H54 (cell line): ENCODE measurements at places on chromosomes 2 and 18.

DNA sequence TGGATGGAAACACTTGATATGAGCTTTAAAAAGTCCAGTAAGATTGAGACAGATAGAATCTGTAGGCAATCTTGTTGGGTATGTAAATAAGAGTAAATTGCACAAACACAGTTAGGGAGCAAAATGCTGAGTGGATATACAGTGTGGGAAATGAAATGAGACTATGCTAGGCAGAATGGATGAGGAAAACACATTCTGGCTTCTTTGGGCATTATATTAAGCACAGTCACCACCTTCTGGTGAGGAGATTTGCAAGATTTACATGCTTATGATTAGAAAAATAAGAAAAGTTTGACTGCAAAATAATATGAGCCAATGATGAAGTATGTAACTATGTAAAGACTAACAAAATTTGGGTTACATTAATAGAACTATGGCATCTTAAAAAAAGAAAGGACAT lies 2165.0 kb upstream of the CELF4 start:
- no peak for DNase-seq

DNA sequence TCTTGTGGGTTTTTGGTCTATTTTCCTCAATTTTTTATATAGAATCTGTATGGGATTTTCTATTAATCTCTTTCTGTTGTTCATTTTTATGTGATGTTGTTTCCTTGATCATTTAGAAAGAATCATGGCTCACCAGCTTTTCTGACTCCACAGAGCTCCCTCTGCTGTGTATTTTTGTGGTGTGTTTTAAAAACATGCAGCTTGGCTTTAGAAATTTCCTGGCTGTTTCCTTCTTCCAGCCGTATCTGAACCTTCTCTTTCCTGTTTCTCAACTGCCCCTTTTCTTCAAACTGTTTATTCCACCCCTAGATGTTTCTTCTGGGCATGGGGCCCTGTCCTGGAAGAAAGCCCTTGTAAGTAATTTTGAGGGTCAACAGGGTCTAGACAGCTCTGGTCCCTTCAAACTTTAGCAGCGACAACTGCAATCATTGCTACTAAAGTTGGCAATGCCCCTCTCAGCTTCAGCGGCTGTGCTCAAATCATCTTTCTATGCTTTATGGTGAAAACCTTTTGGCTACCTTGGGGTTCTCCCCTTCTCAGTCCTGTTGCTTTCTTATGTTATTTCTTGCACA lies 17.6 kb upstream of the COPS8 start:
- no peak for DNase-seq

GRCh38 chr2:138564586-138565229 lies 63.1 kb downstream of the SPOPL start:
- no peak for DNase-seq

GRCh38 chr2:172216477-172216876 lies 113.8 kb upstream of the DLX2 start:
- no peak for DNase-seq

- no peak for DNase-seq
Measured at GRCh38 chr18:68438983-68439382, 275.9 kb downstream of the TMX3 start.

DNA sequence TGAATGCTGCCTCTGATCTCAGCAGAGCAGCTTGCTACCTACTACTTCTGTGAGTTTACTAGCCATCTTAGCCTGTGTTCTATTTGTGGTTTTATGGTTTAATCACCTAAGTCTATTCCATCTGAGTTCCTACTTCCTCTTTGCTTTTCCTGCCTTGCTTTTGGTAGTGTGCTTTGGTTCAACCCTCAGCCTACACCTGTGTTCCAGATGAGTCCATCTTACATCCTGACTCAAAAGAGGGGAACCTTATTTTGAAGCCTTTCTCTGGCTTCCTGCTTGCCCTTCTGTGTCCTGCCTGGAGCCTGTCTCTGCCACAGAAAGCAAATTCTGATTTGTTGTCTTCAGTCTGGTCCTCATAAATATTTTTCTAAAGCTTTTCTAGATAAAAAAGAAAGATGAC lies 530.3 kb upstream of the MEX3C start:
- no peak for DNase-seq

- no peak for DNase-seq
Measured at GRCh38 chr2:27275211-27276150, at the start of gene DNAJC5G. TSS of gene DNAJC5G (plus strand) at chr2:27275433. CDS start at chr2:27276729, 1,296 bp downstream.

- no peak for DNase-seq
Measured at GRCh38 chr2:70069049-70069448, 18.2 kb upstream of the PCBP1 start.

DNA sequence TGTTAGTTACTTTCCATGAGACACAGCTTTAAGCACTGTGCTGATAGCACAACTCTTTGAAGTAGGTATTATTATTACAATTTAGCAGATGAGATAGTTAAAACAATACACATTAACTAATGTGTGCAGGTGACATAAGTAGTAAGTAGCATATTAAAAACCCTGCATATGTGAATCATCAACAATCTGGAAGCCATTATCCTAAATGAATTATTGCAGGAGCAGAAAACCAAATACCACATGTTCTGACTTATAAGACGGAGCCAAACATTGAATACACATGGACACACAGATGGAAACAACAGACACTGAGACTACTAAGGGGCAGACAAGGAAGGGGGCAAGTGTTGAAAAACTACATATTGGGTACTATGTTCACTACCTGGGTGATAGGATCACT lies 300.3 kb upstream of the GULP1 start:
- no peak for DNase-seq

DNA sequence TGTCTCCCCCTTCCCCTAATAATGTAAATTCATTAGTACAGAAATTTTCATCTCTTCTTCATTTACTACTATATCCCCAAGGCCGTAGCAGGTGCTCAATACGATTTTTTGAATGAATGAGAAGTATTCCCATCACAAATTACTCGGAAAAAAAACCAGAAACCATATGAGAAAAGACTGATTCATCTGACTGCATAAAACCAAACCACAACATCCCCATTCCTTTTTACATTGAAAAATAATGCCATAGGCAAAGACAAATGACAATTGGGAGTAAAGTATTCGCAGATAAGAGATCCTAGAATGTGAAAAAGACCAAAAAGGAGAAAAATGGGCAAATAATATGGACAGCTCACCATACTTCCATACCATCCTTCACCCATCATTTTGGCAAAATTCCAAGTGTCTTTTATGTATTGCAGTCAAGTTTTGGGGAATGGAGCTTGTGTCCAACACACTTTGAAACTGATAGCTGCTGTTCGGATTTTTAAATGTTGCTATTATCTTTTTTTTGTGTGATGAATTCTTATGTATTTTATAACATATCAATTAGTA lies 1.5 kb downstream of the ZC3H8 start:
- no peak for DNase-seq

- DNase-seq = no peak
Measured at GRCh38 chr2:174835797-174836255, 71.6 kb upstream of the CHRNA1 start.

- no peak for DNase-seq
Measured at GRCh38 chr2:236572482-236572881, 2.9 kb downstream of the ACKR3 start.

DNA sequence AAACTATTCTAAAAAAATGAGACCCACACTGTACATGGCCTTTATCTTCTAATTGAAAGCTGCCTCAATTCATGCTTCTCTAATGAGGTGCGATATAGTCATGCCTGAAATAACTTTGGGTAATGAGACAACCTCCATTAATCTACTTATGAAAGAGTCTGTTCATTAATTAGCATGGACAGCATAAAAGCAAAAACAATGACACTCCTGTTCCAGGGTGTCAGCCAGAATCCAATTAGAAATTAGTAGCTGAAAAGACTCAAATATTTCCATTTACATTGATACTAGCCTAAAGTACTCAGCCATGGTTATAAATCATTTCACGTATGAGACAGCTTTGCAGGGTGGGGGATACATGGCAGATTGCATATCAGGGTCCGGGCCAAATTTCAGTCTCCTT lies 288.7 kb downstream of the AKAIN1 start:
- DNase-seq = no peak

- DNase-seq = peak; percentile 47
Measured at GRCh38 chr2:118386641-118387302, 298.5 kb downstream of the INSIG2 start.

DNA sequence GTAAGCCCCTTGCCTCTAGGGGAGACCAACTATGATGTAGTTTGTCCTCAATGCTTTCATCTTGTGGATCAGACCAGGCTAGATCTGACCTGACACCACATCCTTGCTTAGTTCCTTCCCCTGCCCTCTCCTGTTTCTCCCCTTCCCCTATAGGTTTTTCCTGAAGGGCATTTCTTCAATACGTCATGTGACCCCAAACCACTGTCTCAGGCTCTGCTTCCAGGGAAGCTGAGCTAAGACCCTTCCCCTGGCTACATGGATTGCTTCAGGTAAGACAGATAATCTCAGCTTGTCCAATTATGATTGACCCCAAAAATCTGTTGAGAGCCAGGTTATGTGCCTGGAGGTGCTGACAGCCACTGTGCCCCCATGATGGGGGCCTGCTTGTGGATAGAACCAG lies 22.6 kb upstream of the TTL start:
- no peak for DNase-seq

GRCh38 chr2:12960671-12961070 lies 243.9 kb downstream of the TRIB2 start:
- no peak for DNase-seq

DNA sequence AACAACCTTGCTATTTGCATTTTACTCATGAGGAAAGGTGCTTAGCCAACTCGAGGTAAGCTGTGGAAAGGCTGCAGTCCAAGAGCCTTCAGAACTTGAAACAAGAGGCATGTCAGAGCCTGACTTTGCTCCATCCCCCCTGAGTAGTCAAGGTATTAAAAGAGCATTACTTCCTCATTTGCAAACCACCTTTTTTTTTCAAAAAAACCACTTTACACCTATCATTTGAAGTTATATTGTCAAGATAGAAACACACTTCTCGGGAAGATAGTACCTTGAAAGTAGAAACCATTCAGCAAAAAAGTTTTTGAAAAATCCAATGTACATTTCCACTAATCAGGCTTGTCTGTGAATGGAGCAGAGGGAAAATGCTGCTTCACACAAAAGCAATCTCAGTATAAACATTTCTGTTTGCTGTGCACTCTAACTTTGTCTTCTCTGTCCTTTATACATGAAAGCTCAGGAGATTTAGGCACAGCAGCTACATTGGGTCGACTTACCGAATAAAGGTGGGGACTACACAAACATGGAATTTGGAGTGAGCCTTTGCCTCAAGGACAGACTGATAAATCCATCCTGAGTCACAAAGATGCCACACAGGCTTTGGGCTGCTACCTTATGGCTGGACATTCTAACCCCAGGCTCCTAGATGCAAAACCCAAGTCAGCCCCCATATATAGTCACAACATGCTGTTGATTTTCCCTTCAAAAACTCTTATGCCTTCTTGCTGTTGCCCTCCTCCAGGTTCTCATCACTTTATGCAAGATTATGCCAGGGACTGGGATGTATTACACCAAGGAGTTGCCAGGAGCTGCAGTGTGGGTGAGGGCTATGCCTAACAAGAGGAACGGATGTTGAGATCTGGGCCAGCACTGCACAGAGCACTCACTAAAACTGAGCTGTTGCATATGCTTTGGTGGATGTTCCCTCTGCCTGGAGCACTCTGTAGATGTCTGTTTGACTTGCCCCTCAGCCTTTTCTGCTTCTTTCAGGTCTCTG lies 41.4 kb upstream of the EML4 start:
- DNase-seq = no peak

GRCh38 chr2:118492335-118492734 lies 355.1 kb downstream of the EN1 start:
- no peak for DNase-seq

DNA sequence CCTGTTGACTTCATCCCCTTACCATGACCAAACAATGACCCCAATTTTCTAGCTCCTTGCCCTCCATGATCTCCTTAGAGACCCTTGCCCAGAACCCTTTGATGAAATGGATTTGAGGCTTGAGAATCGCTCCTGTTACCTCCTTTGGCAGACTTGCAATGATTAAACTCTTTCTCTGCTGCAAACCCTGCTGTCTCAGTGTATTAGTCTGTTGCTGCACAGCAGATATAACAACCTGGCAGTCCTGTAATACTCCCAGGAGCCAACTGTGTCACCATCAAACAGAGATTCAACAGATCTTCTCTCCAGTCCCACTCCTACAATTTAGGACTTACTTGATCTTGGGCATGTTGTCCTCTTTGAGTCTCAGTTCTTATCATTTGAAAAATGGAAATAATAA lies 242.9 kb downstream of the HRH4 start:
- no peak for DNase-seq

DNA sequence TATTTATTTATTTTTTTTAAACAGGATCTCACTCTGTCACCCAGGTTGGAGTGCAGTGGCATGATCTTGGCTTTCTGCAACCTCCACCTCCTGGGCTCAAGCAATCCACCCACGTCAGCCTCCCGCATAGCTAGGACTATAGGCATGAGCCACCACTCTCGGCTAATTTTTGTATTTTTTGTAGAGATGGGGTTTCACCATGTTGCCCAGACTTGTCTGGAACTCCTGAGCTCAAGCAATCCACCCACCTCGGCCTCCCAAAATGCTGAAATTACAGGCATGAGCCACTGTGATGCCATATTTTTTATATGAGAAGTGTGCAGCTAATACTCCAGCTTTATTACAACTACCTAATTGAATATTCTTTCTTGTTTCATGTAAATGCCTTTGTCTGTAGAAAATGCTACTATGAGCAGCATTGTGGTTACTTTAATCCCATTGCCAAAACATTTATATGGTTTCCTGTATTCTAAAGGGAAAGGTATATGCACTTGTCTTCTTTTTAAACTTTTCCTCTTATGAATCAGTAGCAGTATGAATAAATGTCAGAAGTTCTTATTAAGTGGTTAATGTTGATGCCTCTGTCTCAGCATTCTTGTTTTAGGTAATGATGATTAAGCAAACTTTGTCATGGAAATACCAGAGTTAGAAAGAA lies 9.5 kb upstream of the BCL2L11 start:
- no peak for DNase-seq

DNA sequence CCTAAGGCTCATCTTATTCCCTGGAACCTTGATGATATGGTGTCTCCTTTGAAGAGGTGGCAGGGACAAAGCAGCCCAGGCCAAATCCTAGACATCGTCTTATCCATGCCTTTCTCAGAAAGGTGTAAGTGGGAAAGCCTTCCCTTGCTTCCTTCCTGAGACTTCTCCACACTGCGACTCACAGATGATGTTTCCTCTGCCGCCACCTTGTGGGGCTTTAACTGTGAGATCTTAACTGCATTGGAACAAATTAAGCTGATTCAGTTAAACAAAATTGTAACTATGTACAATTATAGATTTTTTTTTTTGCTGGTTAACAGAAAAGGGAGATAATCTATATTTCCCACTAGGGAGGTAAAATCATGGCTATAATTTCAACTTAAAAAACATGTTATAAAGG lies 10.0 kb upstream of the GCA start:
- DNase-seq = no peak

GRCh38 chr2:31255911-31256571 lies 22.1 kb downstream of the EHD3 start:
- DNase-seq = peak; percentile 23

GRCh38 chr2:226782092-226782713 lies 17.4 kb downstream of the IRS1 start:
- DNase-seq = no peak

DNA sequence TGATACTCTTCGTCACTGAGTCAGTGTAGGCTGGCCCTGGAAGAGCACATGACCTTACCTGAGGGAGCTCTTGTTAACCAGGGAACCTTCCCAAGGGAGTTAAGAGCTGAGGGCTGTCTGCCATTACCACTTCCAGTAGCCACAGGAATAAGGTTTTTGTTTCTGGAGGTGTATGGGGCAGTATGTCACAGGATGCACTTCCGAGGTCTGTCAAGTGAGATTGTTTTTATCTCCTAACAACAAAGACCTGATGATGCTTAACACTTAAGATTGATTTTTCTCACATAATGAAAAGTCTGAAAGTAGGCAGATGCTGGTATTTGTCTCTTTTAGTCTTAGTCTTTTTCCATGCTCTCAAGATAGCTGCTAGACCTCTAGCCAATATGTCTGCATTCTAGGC lies 41.8 kb downstream of the PSMA8 start:
- no peak for DNase-seq
